ENCODE measurements at places on chromosomes 7 and 10. TPM values are rescaled to one million over a fixed set of nuclear protein-coding genes. Genes with fewer than 3 reads are reported as not detected.

- no peak overlapping the region for H3K27ac ChIP-seq
- H3K4me1 ChIP-seq = no peaks in the 10 kb centered on the region
- H3K36me3 ChIP-seq = peaks cover 11% of the 10 kb centered on the region
- H3K27me3 ChIP-seq = no peaks in the 10 kb centered on the region
- no peak overlapping the region for H3K4me3 ChIP-seq
Measured at GRCh38 chr7:141617280-141617679, 66.1 kb downstream of the AGK start.

DNA sequence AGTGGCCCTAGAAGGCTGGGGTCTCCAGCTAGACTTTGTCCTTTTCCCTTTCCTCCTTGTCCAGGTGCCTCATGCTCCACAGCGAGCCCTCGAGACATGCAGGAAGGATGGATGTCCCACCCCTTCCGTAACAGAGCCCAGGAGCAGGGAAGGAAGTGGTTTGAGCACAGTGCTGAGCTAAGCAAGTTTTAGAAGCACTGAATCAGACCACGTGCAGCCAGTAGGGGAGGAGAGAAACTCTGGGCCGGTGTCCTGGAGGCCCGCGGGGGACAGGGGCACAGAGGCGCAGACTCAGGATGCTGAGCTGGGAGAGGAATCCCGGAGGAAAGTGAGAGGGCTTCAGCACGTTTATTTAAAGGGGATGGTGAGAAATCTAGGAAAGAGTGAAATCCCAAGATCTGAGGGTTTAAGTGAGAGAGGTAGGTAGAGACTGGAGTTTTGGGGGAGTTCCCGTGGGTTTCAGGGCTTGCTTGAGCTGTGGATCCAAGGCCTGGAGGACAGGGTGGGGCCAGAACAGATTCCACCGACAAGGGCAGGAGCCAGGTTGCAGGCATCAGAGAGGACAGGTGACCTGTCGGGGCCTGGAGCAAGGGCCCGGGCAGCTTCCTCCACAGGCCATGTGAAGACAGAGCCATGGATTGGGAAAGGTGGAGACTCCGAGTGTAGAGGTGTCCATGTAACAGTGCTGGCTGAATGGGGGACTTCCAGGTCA lies 4.4 kb upstream of the IRF5 start:
- H3K27me3 ChIP-seq = peaks cover 21% of the 10 kb centered on the region
- H3K4me3 ChIP-seq = no peak overlapping the region
- peaks cover 6% of the 10 kb centered on the region for H3K4me1 ChIP-seq
- DNase-seq = peak; percentile 45
- H3K27ac ChIP-seq = no peak overlapping the region

DNA sequence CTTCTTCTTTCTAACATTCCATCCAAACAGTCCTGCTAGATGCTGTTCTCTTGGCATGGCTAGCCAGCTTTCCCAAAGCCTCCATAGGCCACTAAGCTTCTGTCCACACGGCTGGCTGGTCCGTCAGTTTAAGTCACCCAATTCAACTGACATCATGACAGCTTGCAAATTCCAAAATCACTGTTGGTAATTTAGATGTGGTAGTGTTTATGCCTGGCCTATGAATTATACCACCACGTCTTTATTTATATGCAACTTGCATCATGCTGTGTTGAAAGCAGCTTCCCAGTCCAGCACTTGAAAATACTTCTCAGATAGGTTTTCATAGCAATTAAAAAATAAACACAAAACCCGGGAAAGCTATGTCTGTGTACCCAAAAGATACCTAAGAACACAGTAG lies 2.2 kb upstream of the VIM start:
- no peak for DNase-seq
- no peak overlapping the region for H3K4me3 ChIP-seq
- no peaks in the 10 kb centered on the region for H3K4me1 ChIP-seq
- H3K27me3 ChIP-seq = no peaks in the 10 kb centered on the region

DNA sequence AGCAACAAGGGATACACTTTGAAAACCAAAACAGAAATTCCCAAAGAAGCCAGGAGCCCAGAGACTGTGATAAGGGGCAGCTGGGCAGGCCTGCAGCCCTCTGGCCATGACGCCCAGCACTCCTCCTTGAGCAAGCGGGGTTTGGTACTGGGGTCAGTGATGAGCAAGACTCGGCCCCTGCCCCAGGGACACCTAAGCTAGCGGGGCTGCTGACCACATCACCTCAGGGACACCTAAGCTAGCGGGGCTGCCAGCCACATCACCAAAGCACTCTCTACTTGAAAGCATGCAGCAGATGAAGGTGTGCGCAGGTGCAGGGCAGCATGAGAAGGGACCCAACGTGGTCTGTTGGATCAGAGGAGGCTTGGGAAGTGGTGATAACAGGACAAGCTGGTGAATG lies 108.0 kb upstream of the PPP2R2D start:
- H3K4me3 ChIP-seq = no peak overlapping the region
- no peaks in the 10 kb centered on the region for H3K27me3 ChIP-seq

GRCh38 chr10:24344695-24345463 lies 135.9 kb downstream of the KIAA1217 start:
- no peak overlapping the region for H3K4me3 ChIP-seq
- no peak for DNase-seq

Gene NXPH1
- total RNA-seq = 0.09 TPM

Gene ZNF107
- total RNA-seq = 4.5 TPM

Gene HOXA9
- 0.11 TPM for total RNA-seq

Gene RBP3
- total RNA-seq = not detected

Gene RARRES2
- 161 TPM for total RNA-seq
